Smooth muscle cell of bladder (primary cell): ENCODE measurements at places on chromosomes 12 and 14. TPM values are rescaled to one million over a fixed set of nuclear protein-coding genes. Genes with fewer than 3 reads are reported as not detected.

Gene GLS2
- 0.09 TPM in 1 of 2 replicates, not detected in the other for total RNA-seq

Gene NT5DC3
- 3.4 and 6.2 TPM in 2 replicates for total RNA-seq

Gene C12orf50
- under 0.01 TPM in 1 of 2 replicates, not detected in the other for total RNA-seq

Gene SIX6
- not detected in 2 replicates for total RNA-seq

Gene SARNP
- total RNA-seq: 77.5 and 89.2 TPM in 2 replicates

Gene ASPG
- not detected in 2 replicates for total RNA-seq

Gene B3GNT4
- total RNA-seq: under 0.01 and 0.09 TPM in 2 replicates

Gene SSTR1
- 3.0 and 5.2 TPM in 2 replicates for total RNA-seq

Gene CLEC1B
- not detected in 2 replicates for total RNA-seq

Gene ENDOU
- not detected in 2 replicates for total RNA-seq

Gene XPOT
- total RNA-seq: 121 and 127 TPM in 2 replicates

Gene MBD6
- 3.6 and 5.5 TPM in 2 replicates for total RNA-seq

Gene KRT83
- 0.14 TPM in 1 of 2 replicates, not detected in the other for total RNA-seq

Gene CDKN3
- 15.1 and 17.4 TPM in 2 replicates for total RNA-seq

Gene HHIPL1
- total RNA-seq: 4.4 and 7.9 TPM in 2 replicates

Gene LPAR5
- total RNA-seq: not detected in 2 replicates
